Uterus (tissue), 4 donors: ENCODE measurements at places on chromosomes 2 and 18. TPM values are rescaled to one million over a fixed set of nuclear protein-coding genes. Genes with fewer than 3 reads are reported as not detected.

CPLX4 gene
- total RNA-seq = not detected

HMSD gene
- total RNA-seq = not detected

- H3K27me3 ChIP-seq = no peaks in the 10 kb centered on the region
- H3K4me1 ChIP-seq = no peaks in the 10 kb centered on the region
- no peak overlapping the region for H3K4me3 ChIP-seq
Measured at GRCh38 chr2:196117214-196117705, 48.6 kb upstream of the DNAH7 start.

DNA sequence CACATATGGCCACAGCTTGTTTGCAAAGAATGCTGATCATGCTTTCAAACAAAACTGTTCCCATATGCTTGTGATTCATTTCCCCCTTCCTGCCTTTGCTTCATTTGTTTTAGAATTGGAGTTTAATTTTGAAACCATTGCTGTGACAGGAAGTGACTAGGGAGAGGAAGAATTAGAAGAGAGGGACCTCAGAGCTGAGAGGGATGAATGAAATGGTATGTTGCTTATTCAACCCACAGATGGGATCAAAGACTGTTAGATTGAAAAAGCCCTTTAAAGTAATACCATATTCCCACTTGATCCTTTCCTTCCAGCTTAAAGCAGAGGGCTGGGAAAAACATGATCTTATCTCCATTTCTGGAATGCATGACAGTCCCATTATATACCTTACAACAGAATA, 106.2 kb upstream of the RNF152 start:
- H3K27ac ChIP-seq = no peak overlapping the region
- H3K27me3 ChIP-seq = no peaks in the 10 kb centered on the region
- H3K4me1 ChIP-seq = no peaks in the 10 kb centered on the region
- no peak for DNase-seq
- no peak overlapping the region for H3K4me3 ChIP-seq

IL1RN gene
- not detected for total RNA-seq
